Ascending aorta (tissue), 2 donors: ENCODE measurements at places on chromosomes 2 and 18.
A peak's percentile ranks its signal among the peaks of the same experiment; 100 is the strongest.

- DNase-seq = no peak
Observed at GRCh38 chr2:18372641-18373040, 187.8 kb downstream of the RDH14 start.

GRCh38 chr2:241870081-241870541, 582 bp downstream of the RTP5 start:
- no peak for DNase-seq

DNA sequence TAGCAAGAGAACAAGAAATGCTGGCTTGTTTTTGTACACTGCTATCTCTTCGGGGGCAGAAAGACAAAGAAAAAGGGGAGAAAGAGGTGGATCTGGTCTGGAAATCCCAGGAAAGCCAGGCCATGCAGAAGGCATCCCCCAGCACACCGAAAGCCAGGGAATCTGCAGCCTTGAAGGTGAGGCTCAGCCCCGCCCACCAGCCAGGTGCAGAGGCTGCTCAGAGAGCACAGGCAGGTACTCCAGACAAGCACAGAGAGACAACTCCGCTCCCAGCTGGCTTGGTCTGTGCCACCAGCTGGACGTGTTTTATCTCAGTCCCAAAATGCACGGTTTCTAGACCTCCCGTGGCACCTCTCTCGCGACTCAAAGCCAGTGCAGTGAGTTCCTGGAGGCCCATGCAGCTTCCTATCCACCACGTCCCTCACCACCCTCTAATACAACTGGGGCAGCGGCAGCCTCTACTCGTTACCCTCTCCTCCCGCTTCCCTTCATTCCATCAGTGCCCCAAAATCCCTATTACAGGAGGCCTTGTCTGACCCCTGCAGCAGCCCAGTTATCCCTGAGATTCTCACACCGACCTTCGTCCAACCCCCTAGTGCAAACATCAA, 62.8 kb downstream of the HDAC4 start:
- DNase-seq = no peak

DNA sequence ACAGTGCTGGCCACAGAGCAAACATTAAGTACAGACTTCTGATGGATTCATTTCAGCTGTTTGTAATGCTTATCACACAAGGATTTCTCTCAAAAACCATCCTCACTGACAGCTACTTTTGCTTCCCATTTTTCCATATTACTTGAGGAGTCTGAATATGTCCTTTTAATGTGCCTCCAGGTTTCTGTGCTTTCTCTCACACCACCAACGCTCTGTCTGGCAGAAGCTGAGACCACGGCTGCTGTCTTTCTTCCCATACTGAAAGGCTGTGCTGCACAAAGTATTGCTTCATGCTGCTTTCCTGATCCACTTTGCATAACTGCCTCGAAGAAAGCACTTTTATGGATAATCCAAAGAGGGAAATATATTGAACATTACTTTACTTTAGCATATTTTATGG, 312.1 kb upstream of the ZEB2 start:
- no peak for DNase-seq

GRCh38 chr2:234993541-234993981, 41.7 kb downstream of the SH3BP4 start:
- no peak for DNase-seq

DNA sequence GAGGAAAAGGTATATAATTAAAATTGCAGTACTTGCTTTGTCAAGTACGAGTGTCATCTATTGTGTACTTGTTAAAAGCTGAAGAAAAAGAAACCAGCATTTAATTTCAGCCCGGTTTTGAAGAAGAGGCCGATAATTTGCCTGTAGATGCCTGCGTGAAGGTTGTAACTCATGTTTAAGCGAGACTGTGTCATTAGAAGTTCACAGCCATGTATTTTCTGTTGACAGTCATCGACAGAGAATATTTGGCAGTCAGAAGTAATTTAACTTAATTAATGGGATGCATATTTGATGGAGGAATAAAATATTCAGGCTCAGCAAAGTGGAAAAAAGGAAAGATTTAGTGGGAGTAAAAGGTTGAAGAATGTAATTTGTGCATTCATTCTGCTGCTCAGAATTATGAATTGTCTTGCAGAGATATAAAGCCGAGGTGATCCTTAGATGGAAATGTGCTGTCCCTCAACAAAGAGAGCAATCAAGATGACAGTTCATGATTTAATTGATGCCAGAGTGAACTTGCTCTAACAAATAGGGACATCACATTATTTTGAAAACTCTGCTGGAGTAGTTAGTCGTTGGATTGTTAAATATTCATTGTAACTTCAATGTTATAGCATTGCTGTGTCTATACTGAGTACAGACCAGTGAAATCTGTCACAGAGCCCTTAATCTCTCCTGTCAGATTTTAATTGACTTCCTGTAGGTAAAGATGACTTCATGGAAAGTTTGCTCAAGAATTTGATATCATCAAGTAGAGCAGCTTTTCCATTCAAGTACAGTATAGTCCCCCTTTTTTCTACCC, 53.9 kb downstream of the ZNF407 start:
- DNase-seq = no peak

- no peak for DNase-seq
Observed at GRCh38 chr2:196719110-196719872, 79.8 kb downstream of the CCDC150 start.

DNA sequence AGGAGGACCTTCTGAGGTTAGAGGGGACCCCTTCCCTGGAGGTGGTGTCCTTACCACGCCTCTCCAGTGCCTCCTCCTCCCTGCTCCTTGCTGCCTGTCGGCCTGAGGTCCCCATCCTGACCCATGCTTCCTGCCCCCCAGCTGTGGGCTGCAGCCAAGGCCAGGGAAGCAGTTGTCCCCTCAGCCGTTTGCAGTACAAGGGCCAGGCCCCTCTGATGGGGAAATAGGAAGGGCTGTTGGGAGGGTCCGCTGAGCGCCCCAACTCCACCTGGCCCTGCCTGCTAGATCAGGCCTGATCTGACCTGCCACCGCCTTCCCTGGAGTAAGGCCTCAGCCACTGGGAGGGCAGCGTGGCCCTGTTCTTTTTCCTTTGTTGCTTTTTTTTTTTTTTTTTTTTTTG, 219.8 kb downstream of the KLHL29 start:
- DNase-seq = no peak

- no peak for DNase-seq
Observed at GRCh38 chr2:76953733-76954347, 568.3 kb downstream of the LRRTM4 start.

DNA sequence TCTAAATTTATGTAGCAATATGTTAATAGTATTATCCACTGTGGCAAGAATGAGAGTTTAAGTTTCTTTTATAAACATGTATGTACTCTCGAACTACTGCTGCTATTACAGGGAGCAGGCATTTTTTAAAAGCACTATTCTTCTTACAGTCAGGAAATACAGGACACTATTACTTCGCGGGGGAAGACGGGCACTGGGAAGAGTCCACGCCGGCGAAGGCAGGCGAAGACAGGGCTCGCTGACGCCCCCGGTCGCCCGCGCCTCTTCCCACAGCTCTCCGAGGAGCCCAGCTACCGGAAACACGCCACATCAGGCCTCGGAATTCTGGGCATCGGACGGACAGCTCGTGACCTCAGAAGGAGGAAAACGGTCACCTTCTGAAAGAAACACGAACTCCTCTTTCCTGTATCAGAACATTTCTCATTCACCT, 90.2 kb downstream of the FAM161A start:
- DNase-seq = peak; percentile 43

DNA sequence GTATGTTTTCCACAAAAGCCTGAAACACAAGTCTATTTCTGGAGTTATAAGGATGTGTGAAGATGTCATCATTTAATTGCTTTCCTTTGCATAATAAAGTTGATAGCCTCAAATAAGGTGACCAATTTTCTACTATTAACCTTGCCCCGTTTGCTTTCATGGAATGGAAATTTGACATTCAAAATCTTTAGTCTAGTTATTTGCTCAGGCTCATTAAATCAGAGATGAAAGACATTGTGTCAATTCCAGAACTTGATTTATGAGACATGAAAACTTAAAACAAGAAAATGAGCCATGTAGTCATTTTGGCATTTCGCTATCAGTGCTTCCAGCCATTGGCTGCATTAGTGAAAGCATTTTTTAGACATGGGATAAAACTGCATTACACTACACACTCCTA, 91.5 kb upstream of the ZSWIM2 start:
- no peak for DNase-seq

GRCh38 chr2:65991381-65992197, 443.3 kb upstream of the MEIS1 start:
- DNase-seq = no peak

GRCh38 chr2:45263147-45263546, 253.9 kb upstream of the SIX2 start:
- no peak for DNase-seq

- no peak for DNase-seq
Observed at GRCh38 chr2:121287956-121288355, 3.0 kb upstream of the TFCP2L1 start.

GRCh38 chr2:28292491-28292890, 100.2 kb upstream of the FOSL2 start:
- no peak for DNase-seq

- DNase-seq = no peak
Observed at GRCh38 chr2:195782156-195782555, 125.1 kb downstream of the SLC39A10 start.

- DNase-seq = no peak
Observed at GRCh38 chr2:186617148-186617547, 27.3 kb downstream of the ITGAV start.

DNA sequence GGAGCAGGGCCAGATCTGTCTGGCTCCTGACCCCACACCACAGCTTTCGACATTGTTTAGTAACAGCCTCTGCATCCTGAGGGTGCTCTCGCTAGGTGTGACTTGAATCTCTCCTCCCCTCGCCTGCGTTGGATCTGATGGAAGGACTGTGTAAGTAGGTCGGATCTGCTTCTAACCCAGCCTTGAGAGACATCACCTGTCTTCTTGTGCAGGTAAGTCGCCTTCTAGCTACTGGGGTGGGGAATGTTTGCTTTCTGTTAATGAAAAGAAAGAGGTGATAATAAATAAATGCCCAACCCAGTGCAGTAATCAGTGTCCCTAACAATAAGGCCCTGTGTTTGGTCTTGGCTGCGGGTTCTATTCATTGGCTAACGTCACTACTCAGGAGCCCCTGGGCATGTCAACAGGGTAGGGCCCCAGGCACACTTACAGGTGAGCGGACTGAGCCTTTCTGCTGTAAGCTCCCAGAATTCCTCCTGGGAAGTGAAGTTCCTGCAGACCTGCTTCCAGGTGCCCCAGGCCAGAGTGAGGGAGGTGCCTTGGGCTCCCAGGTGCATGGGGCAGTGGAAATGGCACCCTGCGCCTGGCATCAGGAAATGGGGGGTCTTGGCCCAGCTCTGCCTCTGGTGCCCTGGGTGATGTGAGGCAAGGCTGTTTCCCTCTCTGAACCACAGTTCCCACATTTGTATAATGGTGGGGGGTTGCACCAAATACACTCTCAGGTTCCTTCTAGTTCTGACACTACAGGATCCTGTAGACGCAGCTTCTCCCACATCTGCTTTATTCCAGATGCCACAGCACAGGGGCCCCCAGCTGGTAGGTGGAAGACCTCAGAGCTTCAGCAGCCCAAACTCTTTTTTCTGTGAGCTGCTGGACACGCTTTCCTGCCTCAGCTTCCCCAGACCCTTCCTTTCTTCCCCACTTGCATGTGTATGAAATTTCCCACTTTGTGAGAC, 11.2 kb upstream of the FOSL2 start:
- no peak for DNase-seq

GRCh38 chr18:44909191-44909719, 228.6 kb downstream of the SETBP1 start:
- DNase-seq = no peak

- DNase-seq = no peak
Observed at GRCh38 chr2:113124181-113124961, 3.0 kb upstream of the IL1RN start.

DNA sequence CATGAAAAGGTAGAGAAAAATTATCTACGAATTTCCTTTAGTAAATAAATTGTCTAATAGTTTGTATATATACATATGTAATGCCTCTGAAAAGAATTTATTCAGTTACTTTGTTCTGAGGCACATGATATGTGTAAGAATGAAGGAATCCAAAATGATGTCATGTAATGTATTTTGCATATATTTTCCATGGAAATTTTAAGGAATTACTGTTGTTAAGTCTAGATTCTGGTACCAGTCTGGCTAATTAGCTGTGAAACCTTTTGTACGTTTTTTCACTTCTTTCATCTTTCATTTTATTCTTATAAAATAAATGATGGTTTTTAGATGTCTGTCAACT, 12.3 kb downstream of the YIPF4 start:
- no peak for DNase-seq

DNA sequence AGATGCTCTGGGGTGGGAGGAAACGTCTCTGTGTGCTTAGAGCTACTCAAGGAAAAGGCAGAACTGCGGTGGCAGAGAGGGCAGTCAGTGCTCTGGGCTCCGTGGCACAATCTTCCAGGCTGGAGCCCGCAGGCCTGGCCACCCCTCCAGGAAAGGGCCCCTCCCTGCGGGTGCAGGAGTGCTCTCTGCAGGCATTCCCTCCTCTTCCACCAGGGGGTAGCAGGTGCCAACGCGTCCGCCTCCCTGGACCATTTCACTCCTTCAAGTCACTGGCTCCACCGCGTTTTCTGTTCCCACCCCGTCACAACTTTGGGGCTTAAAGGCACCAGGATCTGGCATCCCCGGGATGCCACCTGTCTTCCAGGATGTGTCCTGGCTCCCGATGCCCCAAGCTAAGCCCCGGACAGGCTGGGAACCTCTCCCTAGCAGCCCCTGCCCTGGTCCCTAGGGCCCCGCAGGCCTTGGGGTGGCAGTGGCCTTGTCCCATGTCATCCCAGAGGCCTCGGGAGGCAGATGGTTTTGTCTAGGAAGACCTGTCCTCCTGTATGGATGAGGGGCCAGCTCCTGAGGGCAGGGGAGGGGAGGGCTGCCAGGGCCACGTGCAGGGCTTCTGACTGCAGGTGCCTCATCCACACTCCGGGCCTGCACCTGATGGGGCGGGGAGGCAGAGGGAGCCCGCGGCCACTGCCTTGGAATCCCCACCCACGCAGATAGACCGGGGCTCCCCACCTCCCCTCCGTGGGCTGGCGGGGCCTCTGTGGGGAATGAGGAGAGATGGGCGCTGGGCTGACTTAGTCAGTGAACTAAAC, 26.4 kb downstream of the KCNIP3 start:
- no peak for DNase-seq

DNA sequence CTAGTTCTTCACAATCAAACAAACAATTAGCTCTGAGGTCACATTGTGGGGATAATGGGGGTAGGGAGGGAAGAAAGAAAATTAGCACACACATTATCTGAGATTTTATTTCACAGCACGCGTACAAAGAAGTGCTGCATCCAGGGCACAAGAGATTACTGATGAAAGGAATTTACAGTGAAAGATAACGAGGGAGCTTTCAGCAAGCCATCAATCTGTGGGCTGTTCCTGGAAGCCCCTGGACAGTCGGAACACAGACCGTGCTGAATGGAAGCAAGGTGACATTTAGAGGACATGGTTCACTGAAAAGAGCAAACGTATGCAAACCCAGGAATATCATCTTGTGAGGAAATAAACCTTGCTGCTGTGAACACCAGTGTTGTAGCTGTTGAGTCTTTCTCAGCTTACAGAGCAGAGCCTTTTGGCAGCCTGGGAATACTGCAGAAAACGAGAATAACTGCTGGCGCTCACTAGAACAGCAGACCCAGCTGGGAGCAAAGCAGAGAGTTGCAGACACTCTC, 63.2 kb downstream of the SCG2 start:
- DNase-seq = no peak

- no peak for DNase-seq
Observed at GRCh38 chr2:33241581-33241980, 234.9 kb upstream of the RASGRP3 start.

GRCh38 chr18:70382992-70383717, 94.3 kb downstream of the SOCS6 start:
- DNase-seq = no peak
